ENCODE measurements at places on chromosomes 2 and 18. TPM values are rescaled to one million over a fixed set of nuclear protein-coding genes. Genes with fewer than 3 reads are reported as not detected.

DRC1 gene
- 0.44 TPM for total RNA-seq

CNTNAP5 gene
- not detected for total RNA-seq

PRKAG3 gene
- not detected for total RNA-seq

STAT4 gene
- 1.9 TPM for total RNA-seq

DNA sequence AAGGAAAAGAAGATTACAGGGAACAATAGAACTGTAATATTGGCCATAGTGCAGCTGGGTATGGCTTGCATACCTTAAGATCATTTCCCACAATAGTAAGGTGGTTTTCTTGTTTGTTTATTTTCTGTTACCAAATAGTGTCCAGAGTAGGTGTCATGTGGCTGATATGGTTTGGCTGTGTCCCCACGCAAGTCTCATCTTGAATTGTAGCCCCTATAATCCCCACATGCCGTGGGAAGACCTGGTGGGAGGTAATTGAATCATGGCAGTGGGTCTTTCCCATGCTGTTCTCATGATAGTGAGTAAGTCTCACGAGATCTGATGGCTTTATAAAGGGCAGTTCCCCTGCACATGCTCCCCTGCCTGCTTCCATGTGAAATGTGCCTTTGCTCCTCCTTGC is 190.1 kb downstream of the ICOS start:
- no peak for DNase-seq

DNA sequence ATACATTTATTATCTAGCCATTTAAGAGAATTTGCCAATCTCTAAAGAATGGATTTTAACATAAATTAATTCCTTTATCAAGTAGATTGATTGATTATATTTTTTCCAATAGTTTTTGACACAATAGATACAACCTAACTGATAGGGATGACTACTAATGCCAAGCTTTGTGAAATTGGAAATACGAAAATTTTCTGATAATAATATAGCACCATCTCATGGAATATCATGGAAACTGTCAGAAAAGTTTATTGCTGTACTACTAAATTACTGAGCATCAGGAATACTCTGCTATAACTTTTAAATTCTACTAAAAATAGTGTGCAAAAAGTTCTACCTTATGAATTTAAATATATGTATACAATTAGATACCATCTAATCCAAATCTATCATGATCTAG is 101.8 kb upstream of the MAP2 start:
- DNase-seq: no peak

GRCh38 chr2:20062615-20063545 is 11.5 kb upstream of the LAPTM4A start:
- no peak for DNase-seq

DNA sequence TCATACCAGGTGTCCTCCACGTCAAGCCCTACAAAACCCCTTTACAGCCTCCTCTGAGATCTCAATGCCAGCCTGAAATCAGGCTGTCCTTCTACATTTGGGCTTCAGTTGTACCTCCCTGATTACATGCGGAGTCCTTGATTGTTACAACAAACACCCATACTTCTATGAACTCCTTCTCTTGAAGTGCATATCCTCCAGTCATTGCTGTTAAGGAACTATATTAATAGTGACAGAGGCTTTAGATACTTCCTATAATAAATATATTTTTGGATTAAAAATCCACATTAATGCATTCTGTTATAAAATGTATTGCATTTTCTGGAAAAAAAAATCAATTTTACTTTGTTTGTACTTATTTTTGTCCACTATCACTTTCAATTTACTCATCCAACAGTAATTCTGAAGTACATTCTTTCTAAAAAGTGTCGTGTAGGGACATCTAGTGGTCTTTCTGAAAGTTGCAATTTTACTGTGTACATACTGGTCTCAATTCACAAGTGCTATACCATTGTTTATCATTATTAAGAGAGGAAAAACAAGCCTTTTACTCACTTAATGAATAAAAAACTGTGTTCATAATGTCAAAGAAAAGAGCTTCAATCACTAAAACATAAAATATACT is 316.4 kb downstream of the DSEL start:
- DNase-seq: no peak

All from heart left ventricle (tissue), 16 donors.